ENCODE measurements at places on chromosomes 3 and 15.

DNA sequence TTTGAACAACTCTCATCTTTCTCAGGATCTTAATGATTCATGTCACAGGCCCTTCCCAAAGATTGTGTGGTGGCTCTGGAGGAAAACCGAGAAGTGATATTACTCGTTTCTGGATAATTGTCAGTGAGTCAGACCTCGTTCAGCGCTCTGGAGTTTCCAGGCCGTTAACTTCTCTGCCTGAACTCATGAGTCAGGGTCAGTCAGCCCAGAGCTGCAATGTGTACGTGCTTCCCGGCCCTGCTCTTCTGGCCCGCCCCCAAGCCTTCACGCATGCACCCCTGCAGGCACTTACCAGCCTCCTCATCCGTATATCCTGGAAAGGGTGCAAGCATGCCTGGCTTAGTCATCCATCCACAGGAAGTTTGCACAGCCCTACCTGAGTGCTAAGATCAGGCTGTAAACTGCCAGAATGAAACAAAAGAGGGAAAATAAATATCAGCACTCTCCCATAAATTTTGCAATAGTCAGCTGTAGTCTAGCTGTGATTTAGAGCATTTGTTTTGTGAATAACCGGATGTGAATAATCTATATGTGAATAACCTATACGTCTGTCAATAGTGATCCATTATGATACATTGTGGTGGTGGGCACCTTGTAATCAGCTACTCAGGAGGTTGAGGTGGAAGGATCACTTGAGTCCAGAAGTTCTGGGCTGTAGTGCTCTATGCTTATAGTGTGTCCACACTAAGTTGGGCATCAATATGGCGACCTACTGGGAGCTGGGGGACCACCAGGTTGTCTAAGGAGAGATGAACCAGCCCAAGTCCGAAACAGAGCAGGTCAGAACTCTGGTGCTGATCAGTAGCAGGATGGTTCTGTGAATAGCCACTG lies 35.3 kb upstream of the SEMA4B start:
- ATAC-seq = peak; percentile 98

DNA sequence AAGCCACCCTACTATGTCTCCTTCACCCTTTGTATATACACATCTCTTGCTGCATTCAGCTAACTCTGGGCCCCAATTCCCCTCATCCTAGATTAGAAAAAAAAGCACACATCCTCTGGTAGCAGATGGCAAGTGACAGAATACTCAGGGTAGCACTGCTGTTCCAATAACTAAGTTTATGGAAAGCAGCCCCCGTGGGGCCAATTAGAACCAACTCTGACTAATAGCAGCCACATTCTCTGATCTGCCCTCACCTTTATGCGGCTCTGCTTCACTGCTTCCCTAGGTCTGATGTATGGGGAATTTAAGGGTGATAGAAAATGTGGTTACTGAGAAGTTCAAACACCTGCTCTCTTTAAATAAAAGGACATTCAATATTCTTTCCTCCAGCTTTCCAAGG lies 74.9 kb upstream of the SETMAR start:
- no peak for ATAC-seq

GRCh38 chr3:100254168-100254777 lies 6.5 kb upstream of the TBC1D23 start:
- peak; percentile 96 for ATAC-seq

GRCh38 chr3:110391640-110392395 lies 679.8 kb upstream of the NECTIN3 start:
- ATAC-seq = no peak

- no peak for ATAC-seq
Observed at GRCh38 chr3:194995334-194995733, 275.6 kb downstream of the XXYLT1 start.

- no peak for ATAC-seq
Observed at GRCh38 chr3:129747136-129747535, 140.7 kb upstream of the PLXND1 start.

DNA sequence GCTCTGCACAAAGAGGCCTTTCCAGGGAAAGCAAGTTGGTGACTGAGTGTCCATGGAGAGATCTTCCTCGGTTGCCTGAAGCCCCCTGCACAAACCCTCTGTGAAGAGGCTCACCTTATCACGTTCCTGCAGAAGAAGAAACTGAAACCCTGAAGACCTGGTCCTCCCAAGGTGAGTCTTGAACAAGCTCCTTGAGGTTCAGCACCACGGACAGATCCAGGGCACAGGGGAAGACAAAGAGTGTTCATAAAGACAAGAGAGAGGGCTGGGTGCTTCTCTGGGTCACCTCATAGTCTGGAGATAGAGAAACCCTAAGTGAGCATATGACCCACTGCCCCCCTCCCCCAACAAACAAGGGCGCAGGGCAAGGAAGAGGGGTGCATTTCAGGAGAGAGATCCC lies 21.7 kb upstream of the TBC1D21 start:
- peak; percentile 76 for ATAC-seq

Data from SK-N-SH treated with all-trans-retinoic acid at 6 μM for 48 hours (cell line).